Fibroblast of lung (primary cell): ENCODE measurements at places on chromosomes 3 and 15. TPM values are rescaled to one million over a fixed set of nuclear protein-coding genes. Genes with fewer than 3 reads are reported as not detected.
A peak's percentile ranks its signal among the peaks of the same experiment; 100 is the strongest.

The PRR20G gene
- polyA plus RNA-seq = not detected in 2 replicates

- peak; percentile 10 for DNase-seq
Measured at GRCh38 chr15:31487811-31488436, 161.3 kb downstream of the KLF13 start.

DNA sequence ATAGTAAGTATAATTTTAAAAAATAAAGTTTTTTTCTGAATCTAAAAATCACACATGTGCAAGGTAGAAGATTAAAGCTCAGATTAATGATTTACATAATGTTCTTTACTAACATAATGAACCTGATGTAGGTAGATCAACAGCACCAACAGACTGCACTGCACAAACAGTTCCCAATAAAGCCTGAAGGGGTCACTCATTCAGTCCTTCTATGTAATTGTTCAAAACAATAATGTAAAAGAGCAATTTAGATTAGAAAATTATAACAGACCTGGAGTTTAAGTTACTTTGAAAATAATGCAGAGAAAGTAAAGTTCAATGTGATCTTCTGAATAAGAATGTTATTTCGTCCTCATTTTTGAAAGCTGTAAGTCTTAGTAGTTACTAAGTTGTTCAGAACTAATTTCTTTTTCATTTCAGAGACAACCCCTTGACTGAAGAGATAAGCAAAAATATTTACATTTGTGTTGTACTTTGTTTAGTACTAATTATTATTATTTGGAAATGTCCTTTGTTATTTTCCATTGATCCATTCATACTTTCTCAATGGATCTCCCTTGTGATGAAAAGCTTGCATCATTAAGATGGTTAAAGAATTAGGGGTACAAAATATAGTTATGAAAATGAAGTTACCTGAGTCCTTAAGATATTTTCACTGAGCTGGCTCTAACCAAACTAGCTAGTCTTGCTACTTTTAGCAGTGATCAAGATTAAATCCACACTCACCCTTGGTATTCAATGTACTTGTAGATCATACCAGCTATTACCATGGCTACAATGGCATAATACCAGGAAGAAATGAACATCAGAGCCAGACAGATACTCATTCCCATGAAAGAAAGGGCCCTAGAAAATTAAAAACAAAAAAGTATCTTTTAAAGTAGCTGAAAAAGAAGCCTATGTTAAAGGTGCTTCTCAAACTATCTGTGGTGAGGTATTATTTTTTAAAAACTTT is 16.8 kb downstream of the EMC4 start:
- DNase-seq = peak; percentile 65

- no peak for DNase-seq
Measured at GRCh38 chr15:26772154-26773066, at the start of gene GABRB3. Gene GABRB3, minus strand, starts transcription at chr15:26773066.

- DNase-seq = no peak
Measured at GRCh38 chr3:167710552-167710951, 24.1 kb downstream of the PDCD10 start.

DNA sequence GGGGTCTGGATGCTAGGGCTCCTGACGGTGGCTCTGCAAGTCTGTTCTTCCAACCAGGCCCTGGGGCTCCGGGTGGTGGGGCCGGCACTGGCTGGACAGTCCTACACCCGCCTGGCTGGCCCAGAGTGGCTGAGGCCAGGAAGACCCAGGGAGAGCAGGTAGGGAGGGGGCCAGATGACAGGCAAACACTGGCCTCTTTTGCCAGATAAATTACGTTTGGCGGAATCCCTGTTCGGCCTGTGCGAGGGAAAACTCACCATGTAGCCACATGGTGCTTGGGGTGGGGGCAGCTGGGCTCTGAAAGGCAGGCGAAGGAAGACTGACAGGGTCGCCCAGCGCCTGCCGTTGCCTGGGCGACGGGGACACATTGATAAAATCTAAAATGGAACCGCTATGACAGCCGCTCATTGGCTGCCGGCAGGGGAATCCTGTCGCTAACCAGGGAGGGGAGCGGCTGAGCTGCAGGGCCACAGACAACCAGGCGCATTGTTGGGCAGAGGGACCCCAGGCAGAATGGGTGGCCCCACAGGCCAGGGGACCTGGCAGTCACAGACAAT is 30.4 kb downstream of the IQSEC1 start:
- DNase-seq = no peak
